Non-pigmented ciliary epithelial cell (primary cell): ENCODE measurements at places on chromosomes 5 and 9.
A peak's percentile ranks its signal among the peaks of the same experiment; 100 is the strongest.

- no peak for DNase-seq
Observed at GRCh38 chr5:14675865-14676300, 11.4 kb downstream of the OTULIN start.

- DNase-seq: no peak
Observed at GRCh38 chr9:70933321-70933720, 188.1 kb downstream of the TRPM3 start.

GRCh38 chr5:15992918-15993317 lies 186.7 kb downstream of the MARCHF11 start:
- peak; percentile 54 for DNase-seq

GRCh38 chr9:30075022-30075421 lies 2309.4 kb upstream of the ACO1 start:
- DNase-seq: no peak

GRCh38 chr5:94545870-94546625 lies 72.4 kb downstream of the KIAA0825 start:
- DNase-seq: no peak

- no peak for DNase-seq
Observed at GRCh38 chr9:107673861-107674720, 184.5 kb upstream of the KLF4 start.

GRCh38 chr5:150303660-150304386 lies 1.1 kb upstream of the ARSI start:
- no peak for DNase-seq

GRCh38 chr5:87313216-87313615 lies 45.5 kb downstream of the RASA1 start:
- DNase-seq: no peak

GRCh38 chr5:128074953-128075352 lies 8.6 kb upstream of the SLC12A2 start:
- no peak for DNase-seq

DNA sequence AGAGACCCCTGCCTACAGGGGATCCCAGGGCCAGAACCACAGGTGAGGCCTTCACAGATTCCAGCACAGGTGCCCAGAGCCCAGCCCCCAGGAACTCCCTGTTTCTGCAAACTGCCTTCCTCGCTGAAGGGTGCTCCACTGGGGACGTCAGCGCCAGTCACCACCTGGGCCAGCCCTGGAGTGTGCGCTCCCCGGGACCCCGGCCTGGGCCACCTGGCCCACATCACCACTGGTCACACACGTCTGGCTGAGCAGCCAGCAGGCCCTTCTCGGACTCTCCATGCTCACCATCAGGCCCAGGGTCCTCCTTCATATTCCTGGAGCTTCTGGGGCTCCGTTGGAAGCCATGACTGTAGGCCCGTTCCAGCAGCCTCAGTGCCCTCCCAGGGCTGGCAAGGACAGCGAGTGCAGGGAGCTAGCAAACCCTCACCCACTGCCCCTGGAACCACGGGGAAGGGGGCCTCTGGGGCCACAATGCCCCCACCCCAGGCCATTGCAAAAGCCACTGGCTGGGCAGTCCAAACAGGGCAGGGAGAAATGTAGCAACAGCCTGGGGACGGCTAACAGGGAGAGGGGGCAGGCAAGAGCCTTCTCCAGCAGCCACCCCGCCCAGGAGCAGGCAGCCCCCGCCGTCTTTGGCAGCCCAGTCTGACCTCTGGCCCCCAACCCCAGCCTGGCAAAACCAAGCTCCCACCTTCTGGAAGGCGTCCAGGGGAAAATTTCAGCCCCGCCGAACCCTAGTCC lies 1.3 kb downstream of the AGPAT2 start:
- DNase-seq: no peak

DNA sequence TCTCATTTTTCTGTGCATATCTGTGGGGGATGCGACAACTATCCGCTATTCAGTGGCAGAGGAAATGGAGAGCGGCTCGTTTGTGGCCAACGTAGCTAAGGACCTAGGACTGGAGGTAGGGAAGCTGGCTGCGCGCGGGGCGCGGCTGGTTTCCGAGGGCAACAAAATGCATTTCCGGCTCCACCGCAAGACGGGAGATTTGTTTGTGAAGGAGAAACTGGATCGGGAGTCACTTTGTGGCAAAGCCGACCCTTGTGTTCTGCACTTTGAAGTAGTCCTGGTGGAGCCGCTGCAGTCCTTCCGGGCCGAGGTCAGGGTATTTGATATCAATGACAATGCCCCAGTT lies 320 bp downstream of the PCDHB1 start:
- DNase-seq: no peak

GRCh38 chr9:107293543-107294085 lies 10.5 kb downstream of the RAD23B start:
- no peak for DNase-seq

DNA sequence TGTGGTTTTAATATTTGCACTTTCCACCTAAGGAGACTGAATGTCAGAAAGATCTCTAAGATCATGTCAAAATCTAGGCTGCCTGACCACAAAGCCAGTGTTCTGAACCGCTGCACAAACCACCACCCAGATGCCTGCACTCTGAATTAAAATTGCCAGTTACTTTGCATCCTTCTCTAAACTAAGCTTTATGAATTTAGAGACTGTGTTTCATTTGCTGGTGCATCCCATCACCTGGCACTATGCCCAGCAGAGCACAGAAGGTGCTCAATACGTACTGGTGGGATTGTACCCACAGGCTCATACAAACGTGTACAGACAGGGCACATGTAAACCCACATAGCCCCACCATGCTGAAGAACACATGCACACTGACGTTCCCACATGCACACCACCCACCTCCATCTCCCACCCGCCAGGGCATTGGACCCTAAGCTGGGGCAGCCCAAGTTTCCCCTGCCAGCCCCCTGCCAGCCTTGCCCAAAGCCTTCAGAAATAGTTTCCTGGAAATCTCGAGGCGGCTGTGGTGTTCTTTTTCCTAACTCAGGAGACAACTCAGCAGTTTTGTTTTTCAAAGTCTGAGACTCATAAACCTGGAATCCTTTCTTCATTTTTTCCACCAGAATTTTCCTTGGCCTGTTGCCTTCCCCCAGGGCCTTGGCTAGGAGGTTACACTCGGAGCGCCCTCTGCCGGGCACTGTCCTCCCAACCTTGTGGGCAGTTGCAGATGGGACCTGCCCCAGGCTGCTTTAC lies 9.6 kb upstream of the TRAF1 start:
- DNase-seq: peak; percentile 82

DNA sequence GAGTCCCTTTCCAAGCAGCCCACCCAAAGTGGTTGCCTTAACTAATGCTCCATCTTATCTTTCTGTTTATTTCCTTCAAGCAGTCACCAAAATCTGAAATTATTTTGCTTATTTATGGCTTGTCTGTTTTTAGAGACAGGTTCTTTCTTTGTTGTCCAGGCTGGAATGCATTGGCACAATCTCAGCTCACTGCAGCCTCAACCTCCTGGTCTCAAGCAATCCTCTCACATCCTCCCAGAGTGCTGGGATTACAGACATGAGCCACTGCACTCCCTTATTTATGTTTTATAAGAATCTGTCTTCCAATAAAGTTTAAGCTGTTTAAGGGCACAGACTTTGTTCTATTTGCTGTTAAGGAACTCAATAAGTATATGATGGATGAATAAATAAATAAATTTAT lies 133.7 kb downstream of the GABRB2 start:
- no peak for DNase-seq

- DNase-seq: no peak
Observed at GRCh38 chr5:150313921-150314716, 11.4 kb upstream of the ARSI start.

DNA sequence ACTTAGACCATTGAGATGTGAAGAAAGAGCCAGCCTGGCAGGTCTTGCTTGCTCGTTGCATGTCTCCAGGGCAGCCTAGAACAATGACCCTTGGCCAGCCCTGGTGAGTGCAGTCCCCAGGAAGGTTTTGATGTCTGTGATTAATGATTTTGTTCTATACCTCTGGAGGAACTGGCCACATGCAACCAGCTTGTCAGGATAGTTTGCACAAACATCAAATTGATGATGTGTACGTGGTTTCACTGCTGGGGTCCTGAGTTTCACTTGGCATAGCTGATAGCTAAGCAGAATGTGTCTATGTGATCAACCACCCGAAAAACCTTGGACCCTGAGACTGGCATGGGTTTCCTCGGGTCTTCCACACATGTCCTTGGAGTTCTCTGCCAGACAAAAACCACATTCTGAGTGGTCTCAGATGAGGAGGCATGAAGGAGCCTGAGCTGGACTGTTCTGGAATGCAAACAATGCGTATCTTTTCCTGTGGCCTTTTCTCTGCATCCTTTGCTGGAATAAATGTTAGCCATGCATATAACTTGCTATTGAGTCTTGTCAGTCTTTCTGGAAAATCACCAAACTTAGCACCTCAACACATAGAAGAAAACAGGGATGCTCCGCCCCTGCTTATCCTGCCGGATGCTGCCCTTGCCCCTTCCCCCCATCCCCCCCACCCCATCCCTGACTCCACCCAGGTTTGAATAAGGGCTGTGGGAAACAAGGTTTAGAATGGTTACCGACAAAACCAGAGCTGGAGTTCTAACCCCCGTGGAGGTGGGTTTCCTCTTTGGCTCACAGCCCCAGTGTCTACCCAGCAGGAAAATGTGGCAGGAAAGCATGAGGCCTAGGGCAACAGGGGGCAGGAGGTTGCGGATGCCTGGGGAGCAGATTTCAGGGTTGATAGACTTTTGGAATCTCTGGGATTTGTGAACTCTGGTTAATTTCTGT lies 50.1 kb upstream of the ANKRD33B start:
- DNase-seq: peak; percentile 63

- DNase-seq: no peak
Observed at GRCh38 chr9:124012368-124013301, 1.1 kb downstream of the LHX2 start.

GRCh38 chr5:20367178-20367577 lies 379.2 kb upstream of the CDH18 start:
- DNase-seq: no peak

- DNase-seq: no peak
Observed at GRCh38 chr9:114731701-114732100, 49.7 kb upstream of the TEX48 start.

- DNase-seq: no peak
Observed at GRCh38 chr5:144151026-144151425, 19.4 kb downstream of the YIPF5 start.

- DNase-seq: no peak
Observed at GRCh38 chr5:27009540-27009915, 28.9 kb downstream of the CDH9 start.

DNA sequence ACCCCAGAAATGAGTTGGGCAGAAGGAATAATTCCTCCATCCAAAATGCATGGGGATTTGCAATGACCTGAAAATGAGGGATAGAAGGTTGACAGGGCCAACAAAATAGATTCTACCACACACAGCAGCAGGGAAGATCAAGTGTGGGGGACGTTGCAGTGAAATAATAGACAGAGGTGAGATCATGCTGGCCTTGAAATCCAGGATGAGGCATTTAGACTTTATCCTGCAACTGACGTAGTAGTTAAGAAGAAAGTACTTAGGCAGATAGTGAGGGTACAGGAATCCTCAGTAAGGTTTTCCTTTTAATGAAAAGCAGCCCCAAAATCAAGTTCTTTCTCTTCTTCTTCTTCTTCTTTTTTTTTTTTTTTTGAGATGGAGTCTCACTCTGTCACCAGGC lies 31.6 kb upstream of the TGFBR1 start:
- no peak for DNase-seq

DNA sequence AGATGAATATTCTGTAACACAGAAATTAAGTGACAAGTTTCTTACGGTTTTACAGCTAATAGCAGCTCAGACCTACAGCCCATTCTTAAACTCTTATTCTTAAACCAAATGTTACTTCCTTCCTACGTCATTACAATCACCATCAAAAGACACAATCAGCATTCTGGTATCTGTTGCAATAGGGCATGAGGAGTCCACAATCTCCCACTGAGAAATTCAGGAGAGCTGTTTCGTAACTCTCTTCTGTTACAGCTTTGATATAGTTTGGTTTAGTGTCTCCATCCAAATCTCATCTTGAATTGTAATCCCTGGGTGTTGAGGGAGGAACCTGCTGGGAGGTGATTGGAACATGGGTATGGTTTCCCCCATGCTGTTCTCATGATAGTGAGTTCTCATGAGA lies 163.4 kb downstream of the GAS1 start:
- peak; percentile 34 for DNase-seq

GRCh38 chr9:134234001-134234660 lies 69.8 kb upstream of the RNU6ATAC start:
- no peak for DNase-seq

- DNase-seq: no peak
Observed at GRCh38 chr5:1380910-1381309, 36.0 kb upstream of the CLPTM1L start.

GRCh38 chr9:99823681-99824377 lies 2.1 kb downstream of the NR4A3 start:
- no peak for DNase-seq

DNA sequence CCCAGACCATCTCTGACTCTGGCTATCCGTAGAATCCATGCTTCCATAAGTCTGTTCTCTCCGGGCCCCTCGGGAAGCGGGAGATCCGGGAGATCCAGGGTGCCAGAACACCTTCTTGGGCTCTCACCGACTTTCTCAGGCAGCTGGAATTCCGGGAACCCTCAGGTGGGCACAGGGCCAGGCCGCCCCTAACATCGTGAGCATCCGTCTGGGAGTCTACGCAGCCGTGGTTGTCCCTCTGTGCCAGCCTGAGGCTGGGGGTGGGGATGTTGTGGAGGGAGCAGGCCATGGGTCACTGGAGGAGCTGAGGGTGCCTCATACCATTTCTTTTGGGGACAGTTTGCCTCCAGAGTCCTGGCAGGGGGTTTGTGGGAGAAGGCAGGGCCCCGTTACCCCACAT lies 92.3 kb upstream of the COL5A1 start:
- no peak for DNase-seq

GRCh38 chr9:34961574-34962490 lies 3.7 kb downstream of the PHF24 start:
- peak; percentile 41 for DNase-seq

GRCh38 chr9:110828264-110828663 lies 159.7 kb downstream of the MUSK start:
- no peak for DNase-seq

DNA sequence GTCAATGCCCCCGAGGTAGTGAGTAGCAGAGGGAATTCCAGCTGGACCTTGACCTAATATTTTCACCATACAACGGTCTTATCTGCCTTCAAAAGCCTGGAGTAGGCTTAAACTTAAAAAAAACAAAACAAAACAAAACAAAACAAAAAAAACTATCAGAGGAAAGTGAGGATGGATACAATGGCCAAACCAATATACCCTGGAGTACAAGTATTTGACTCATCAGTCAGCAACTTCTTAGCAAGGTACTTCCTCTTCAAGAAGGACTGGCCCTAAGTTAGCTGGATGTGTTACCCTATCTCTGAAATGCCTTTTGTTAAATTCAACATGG lies 160.6 kb upstream of the GNA14 start:
- DNase-seq: no peak

- no peak for DNase-seq
Observed at GRCh38 chr9:16112116-16112515, 559.3 kb downstream of the CCDC171 start.

DNA sequence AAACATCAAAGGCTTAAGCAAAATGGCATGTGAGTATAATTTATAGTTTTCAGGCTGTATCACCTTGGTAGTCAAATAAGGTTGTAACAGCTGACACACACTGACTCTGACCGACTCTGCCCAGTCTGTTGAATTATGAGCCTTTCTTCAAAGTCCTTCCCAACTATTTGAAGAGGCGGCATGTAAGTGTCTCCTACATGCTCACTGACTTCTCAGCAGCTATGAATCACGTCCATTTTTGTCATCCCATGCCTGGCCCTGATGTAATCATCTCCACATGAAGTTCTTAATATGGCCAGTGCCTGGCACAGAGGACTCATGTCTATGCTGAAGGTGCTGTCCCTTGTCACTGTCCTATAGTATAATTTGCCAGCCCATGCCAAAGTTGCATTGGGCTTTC lies 5.1 kb upstream of the PTBP3 start:
- no peak for DNase-seq
